ENCODE measurements at places on chromosomes 3 and 15.

DNA sequence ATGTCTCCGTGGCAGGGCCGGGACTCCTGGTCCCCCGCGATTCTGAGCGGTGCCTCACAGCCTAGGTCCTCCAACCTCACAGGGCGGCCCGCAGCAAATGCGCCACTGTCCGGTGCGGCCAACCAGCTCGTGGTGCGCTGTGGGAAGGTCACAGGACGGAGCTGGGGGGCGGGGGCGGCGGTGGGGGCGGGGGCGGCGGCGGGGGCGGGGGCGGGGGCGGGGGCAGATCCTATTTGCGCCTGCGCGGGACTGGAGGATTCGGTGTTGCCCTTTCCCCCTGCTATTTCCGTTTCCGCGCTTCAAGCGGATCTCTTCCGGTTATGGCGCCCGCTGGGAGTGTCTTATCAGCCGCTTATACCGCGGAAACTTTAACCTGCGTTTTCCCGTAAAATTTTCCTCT is 106.7 kb upstream of the SNRPN start:
- no peak for DNase-seq

- no peak for DNase-seq
Observed at GRCh38 chr3:72085036-72085435, 300.1 kb upstream of the PROK2 start.

DNA sequence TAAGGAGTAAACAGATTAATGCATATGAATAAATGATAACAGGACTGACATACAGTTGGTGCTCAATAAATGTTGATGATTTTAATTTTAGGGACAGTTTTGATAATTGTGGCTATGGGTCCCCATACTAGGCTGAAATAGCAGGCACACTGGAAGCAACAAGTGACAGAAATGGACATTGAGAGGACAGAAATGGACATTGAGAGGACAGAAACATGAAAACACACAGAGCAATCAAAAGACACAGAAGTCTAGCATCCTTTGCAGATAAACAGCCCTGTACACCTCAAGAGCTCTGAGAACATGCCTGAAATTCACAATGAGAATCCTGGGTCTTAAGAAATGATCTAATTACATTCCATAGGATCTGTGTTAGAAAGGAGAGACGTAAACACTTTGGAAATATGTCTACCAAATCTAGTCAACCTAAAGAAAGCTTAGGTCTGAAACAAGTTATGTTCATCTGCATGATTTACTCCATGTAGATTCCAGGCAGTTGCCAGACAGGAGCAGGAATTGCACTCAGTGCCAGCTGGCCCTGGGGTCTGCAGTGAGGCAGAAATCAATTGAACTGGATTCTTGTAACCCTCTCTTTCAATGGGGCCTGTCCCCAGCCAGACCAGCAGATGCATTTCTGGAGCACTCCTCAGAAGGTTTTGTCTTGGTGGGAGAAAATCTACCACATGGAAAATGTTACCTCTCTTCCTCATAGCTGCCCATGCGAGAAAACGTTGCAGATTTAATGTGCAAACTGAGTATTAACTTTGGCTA is 60.3 kb downstream of the SYNM start:
- no peak for DNase-seq

DNA sequence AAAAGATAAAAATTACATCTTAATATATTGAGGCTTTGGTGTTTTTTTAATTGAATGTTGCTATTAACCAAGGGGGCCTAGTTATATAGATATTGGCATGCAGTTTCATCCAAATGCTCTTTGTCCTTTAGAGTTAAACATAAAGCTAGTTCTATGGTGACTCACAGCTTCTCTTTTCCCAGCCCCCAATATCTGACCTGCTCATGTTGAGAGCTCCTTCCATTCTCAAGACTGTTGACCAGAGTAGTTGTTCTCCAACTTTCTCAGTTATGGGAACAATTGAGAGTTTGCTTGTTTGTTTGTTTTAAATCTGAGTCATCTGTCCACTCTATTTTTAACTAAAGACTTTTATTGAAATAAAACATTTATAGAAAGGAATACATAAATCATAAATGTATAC is 15.8 kb upstream of the RARB start:
- DNase-seq, result no peak

DNA sequence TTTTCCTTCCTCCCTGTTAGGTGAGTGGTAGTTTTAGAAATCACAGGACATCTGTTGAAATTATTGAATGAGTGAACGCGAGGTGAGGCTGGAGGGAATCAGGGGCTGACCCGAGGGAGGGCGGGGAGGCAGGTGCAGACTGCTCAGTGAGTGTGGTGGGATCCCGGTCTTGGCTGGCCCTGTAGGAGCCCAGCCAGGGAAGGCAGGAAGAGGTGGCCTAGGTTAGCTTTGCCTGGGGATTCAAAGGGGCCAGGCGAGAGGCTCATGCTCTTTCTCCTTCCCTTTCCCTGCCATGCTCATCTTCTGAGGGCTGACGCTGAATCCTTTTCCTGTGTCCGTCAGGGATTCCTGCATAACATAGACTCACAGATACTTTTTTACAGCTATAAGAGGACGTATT is 15.1 kb downstream of the CACNA1D start:
- DNase-seq, result no peak

DNA sequence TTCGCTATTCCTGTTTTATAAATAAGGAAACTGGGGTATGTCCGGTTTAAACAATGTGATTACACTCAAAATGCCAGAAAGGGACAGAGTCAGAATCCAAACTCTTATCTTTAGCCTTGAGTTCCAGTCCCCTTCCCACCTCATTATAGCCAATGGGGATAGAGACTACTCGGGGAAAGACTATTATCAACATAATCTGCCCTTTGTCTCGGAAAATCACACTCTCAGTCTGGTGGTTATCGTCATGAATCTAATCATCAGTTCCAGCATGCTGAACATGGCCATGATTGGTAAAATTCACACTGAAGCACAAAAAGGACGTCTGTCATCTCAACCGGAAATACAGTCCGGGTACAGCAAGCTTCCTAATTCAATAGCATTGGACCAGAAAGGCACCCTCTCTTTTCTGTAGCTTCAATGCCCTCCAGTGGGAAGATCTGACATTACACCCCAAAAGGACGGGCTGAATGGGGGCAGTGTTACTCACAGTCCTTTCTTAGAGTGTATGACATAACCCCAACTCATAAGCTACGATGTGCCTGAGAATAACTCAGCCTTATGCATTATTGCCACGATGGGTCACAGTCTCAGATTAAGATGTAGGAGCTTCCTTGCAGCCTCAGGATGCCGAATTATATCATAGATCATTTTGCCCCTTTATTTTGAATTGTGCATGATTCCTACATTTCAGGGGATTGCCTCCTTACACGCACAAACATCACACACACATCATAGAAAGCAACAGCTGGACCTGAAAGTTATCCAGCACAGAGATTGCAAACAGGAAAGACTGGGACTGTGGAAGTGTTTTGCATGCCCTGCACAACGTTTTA is 390.4 kb upstream of the LMCD1 start:
- peak; percentile 88 for DNase-seq

- DNase-seq, result peak; percentile 49
Observed at GRCh38 chr15:57122080-57122840, 203.8 kb downstream of the TCF12 start.

DNA sequence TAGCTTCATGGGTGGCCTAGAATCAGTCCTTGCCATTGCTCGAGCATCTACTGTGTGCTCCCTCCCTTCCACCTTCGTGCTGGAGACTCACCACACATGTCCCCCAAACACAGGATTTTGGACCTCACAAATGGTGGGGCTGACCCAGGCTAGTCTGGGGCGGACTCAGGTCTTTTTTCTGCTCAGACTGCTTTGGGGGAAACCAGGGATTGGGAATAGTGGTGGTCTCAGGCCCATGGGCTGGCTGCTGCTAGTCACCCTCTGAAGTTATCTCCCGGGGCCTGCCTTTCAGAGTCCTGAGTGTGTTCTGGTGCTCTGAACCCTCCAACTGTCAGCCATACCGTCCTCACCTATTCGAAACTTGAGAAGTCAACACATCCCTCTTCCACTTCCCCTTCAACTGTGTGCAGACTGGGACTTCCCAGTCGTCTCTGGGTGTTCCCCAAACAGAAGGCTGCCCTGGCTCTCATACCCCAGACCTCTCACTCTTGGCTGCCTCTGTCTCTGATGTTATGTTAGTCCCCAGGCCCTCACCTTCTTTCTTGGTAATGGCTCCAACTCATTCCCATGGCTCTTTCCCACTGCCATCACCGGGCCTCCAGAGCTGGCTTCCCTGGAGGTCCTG is 46.0 kb downstream of the PPCDC start:
- DNase-seq, result peak; percentile 80

DNA sequence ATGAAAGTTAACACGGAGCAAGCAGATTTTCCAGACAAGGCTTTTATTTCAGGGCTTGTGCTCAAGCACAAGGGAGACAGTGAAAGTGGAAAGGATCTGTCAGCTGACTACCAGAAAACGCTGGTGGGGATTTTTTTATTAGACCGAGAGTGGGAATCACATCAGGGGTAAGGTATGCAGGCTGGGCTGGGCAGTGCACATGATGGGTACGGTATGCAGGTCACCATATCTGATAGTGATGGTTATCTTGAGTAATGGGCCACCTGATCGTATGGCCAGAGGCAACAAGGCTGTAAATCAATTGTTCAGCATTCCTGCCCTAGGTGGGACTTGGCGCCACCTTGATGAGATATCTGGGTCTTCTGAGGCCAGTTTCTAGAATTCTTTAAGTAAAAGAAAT is 36.9 kb upstream of the PIAS1 start:
- no peak for DNase-seq

DNA sequence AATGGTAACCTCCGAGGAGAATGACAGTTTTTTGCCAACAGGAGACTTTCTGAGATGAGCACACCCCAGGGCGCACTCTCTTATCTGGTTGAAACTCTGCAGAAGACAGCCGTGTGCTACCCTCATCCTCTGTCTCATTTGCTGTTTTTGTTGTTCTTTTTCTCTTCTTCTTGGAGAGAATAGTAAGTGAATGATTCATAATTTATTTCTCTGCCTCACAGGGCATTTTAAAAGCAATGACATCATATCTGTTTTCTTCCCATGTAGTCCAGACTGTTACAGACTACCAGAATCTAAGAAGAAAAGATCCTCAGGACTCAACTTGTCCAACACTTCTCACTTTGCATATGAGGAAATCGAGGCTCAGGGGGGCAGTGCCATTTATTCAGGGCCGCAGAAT is 771.1 kb upstream of the GRM7 start:
- DNase-seq, result no peak

GRCh38 chr3:30648670-30649357 is 42.4 kb downstream of the TGFBR2 start:
- DNase-seq, result no peak

- no peak for DNase-seq
Observed at GRCh38 chr3:6518709-6519345, 342.1 kb upstream of the GRM7 start.

- peak; percentile 5 for DNase-seq
Observed at GRCh38 chr3:115623044-115623868, at the start of gene GAP43. GAP43 (plus strand) TSS chr3:115623510; CDS start chr3:115623690, 180 bp downstream.

GRCh38 chr15:42232606-42233005 is 24.5 kb upstream of the VPS39 start:
- no peak for DNase-seq

DNA sequence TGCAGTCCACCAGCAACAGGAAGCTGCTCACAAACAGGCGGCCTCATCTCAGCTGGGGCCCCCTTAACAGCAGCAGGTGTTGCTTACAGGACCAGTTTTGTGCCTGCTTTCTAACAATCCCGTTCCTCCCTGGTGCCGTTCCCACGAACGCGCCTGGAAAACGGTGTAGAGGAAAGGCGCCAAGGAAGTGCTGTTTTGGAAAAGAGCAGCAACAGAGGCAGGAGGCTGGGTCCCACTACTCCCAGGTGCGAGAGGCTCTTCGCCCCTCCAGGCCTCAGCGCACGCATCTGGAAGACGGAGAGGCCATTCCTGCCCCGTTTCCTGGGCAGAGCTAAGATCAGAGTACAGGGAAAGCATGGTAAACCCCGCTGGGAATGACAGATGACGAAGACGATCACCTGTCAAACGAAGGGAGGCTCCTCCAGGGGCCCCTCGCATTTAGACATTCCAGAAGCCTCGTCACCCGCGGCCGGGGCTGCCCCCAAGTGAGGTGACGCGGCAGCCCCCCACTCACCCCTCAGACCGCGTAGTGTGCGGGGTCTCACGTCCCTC is 603 bp downstream of the SCAPER start:
- peak; percentile 42 for DNase-seq

GRCh38 chr3:50673931-50674330 is 796 bp upstream of the DOCK3 start:
- peak; percentile 52 for DNase-seq

- DNase-seq, result no peak
Observed at GRCh38 chr15:62941699-62942098, 100.8 kb upstream of the TPM1 start.

DNA sequence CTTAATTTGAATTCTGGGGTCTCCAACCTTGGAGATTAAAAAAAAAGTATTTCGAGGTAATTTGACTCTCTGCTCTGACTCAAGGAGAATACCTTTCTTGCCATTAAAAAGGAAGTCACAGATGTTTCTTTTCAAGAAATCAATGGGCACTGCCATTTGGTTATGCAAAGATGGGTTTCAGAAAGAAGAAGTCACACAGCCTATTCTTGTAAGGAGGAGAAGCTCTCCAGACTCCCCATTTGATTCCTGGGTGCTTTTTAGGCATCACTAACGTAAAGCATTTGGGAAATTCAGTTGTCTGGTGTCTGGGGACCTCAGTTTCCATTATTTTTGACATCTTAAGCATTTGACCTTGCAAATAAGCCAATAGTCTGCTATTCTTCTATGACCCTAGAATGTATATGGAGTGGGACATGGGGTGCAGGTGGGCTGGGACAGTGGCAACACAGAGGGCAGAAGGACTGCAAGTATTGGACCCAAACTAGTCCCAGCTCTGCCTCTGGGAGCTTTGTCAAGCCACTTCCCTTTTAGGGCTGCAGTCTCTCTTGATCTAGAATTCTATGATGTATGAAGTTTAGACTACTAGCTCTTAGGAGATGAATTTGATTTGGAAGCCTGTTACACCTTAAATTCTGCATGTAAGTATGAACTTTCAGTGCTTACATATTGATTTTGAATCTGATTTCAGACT is 27.8 kb downstream of the IL5RA start:
- DNase-seq, result no peak

DNA sequence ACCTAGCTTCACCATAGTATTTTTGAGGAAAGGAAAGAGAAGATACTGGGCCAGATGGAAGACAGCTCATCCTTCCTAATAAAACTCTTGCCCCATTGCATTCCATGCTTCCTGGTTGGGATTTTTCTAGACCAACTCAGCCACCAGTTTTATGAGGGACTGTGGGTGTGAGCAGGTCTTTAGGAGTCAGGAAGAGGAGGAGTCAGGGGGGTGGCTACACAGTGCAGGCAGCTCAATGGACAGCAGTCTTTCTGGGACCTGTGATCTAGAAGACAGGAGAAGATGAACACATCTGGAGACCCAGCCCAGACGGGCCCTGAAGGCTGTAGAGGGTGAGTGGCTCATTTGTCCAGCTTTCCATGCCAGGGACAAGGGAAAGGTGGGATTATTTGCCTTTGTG is at the start of gene NOX5:
Gene NOX5, plus strand, starts transcription at position 242 of the 400 bp plus-strand sequence. Its CDS starts 41 bp downstream, at position 283.
- no peak for DNase-seq

- no peak for DNase-seq
Observed at GRCh38 chr15:81087694-81088093, 46.4 kb upstream of the CFAP161 start.

DNA sequence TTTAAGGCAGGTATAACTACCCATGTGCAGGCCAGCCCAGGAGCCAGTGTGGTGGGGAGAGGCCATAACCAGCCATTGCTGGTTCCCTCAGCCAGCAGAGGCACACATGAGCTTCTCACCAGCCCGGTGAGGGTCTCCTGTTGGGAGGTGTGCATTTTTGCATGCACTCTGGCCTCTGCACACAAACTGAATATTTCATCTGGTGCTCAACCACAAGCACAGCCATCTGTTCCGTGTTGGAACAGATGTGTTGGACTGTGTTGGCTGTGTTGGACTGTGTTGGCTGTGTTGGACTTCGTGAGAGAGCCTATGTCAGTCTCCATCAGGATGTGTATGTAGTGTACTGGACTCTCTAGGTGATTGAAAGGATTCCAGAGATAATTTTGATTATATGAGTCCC is 67.2 kb downstream of the RPL39L start:
- no peak for DNase-seq
